ENCODE measurements at places on chromosomes 13 and 19.

- DNase-seq: no peak
These were observed 12.3 kb upstream of the ARL11 start for GRCh38 chr13:49615836-49616675.

GRCh38 chr19:3116621-3117020 is 19.2 kb upstream of the GNA15 start:
- no peak for DNase-seq

GRCh38 chr19:14072535-14073260 is at the start of gene MISP3:
MISP3 (plus strand) TSS chr19:14072786; CDS start chr19:14073310, 524 bp downstream.
- peak; percentile 62 for DNase-seq

DNA sequence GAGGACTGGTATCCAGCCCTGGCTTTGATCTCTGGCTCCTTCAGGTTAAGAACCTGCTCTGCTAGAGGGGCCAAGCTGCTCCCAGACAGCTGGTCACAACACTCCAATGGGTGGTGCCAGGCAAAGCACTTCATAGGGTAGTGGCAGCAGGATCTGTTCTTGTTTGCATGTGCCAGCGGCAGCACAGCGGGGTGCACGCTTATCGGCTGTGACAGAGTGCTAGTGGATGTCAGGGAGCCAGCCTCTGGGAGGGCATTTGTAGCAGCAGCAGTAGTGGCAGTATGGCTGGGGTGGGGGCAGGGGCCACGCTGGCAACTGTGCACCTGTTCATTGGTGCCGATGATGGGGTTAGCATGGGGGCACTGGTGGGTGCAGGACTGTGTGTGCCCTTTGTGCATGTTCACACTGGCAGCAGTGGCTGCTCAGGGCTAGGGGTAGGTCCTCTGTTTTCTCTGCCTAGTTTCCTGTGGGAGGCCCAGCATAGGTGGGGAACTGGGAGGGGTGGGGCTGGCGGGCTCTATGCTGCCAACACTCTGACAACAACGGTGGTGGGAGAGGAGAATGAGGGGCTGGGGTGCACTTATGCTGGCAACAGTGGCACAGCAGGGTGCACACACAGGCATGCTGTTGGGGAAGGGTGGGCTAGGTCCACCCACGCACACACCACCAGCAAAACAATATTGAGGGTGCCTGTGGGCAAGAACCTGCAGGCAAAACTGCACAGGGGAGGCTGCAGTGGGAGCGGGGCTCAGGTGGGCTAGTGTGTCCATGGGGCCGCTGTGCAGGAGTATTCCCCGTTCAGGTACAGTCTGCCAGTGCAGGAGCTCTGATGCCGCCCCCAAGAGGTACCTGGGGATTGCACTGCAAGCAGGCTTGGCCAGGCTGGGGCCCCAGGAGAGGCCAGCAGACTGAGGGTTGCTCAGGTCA is 19.3 kb downstream of the AP1M1 start:
- no peak for DNase-seq

DNA sequence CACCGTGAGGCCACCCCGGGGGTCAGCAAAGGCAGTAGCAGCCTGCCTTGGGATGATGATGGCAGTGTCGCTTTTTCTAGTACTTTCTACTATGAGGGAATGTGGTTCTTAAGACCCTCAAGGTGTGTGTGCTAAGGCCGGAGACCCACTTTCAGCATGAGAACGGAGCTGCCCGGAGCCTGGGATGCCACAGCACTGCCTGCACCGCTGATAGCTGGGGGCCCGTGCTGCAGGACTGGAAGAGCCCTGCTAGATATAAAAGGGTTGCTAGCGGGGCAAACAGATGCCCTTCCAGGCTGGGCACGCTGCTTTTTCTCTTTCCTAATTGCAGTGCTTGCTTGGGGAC is 14.5 kb downstream of the PLIN4 start:
- no peak for DNase-seq

GRCh38 chr13:90156390-90156789 is 1191.1 kb upstream of the MIR17HG start:
- DNase-seq: peak; percentile 7

- DNase-seq: no peak
These were observed 22.8 kb upstream of the STK24 start for GRCh38 chr13:98599502-98600328.

DNA sequence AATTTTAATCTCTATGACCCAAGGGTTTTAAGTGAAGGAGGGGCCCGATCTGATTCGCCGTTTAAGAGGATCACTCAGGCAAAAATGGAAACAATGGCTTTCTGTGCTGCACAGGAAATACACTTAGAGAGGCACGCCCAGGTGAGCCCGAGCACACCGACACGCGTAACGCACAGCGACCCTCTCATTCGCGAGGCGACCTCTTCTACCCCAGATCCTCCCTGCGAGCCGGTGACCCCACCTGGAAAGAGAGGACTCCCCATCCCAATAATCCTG is 216 bp downstream of the SH2D3A start:
- DNase-seq: peak; percentile 12

GRCh38 chr13:95471960-95472359 is 80.6 kb upstream of the CLDN10 start:
- DNase-seq: no peak

- DNase-seq: no peak
These were observed 27.7 kb downstream of the TUBA3C start for GRCh38 chr13:19153782-19154450.

GRCh38 chr13:27354379-27354778 is 70.0 kb upstream of the GTF3A start:
- DNase-seq: no peak

DNA sequence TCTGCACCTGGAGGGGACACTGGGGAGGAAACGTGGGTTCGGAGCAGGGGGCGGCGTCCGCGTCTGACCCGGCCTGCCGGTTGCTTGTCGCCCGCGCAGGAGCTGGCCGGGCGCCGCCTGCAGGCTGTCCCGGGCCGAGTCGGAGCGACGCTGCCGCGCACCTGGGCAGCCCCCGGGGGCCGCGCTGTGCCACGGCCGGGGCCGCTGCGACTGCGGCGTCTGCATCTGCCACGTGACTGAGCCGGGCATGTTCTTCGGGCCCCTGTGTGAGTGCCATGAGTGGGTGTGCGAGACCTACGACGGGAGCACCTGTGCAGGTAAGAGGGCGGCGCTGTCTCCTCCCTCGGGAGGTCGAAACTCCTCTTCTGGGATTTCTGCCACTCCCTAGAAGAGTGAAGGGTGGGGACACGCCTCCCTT is 1.3 kb downstream of the ITGBL1 start:
- no peak for DNase-seq

GRCh38 chr19:56253737-56254136 is 18.8 kb upstream of the EDDM13 start:
- peak; percentile 50 for DNase-seq

DNA sequence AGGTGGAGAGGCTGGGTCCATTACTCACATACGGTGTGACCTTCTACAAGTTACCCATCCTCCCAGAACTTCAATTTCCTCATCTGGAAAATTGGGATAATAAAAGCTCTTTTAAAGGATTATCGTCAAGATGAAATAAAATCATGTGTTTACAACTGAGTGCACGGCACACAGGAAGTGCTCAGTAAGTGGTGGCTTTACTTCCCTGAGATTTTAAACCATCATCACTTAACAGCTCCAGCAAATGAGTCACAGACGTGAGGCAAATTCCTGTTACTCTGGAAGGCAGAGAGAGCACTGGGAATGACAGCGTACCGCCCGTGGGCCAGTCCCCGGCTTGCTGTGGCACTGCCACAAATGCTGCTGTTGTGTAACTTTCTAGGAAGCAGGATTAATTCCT is 64.1 kb downstream of the MRPL57 start:
- DNase-seq: no peak

DNA sequence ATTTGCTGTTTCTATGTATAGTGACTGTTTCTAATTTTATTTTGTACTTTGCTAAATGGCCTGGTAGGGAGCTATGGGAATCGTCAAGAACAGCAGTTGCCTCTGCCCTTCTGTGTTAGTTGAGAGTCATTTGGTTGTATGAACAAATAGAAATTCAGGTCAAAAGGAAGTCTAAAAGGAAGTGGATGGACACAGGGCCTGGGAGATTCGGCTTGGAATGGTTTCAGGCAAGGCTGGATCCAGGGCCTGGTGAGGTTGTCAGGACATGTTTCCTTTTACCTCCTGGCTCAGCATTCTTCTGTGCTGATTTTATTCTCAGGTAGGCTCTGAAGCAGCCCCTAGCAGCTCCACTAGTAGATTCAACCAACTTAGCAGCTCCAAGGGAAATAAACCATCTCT is 118.9 kb downstream of the SIPA1L3 start:
- DNase-seq: no peak

DNA sequence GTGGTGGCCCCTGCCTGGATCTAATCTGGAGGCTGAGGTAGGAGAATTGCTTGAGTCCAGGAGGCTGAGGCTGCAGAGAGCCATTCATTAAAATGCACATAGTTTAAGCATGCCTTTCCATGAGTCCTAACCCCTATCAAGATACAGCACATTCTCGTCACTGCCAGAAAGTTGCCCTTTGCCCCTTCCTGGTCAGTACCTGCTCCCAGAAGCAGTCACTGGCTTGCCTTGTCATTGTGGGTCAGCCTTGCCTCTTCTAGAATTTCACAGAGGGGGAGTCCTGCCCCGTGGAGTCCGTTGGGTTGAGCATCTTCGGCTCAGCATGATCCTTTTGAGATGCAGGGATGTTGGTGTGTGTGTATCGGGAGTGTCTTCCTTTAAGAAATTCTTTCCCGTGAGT is 10.8 kb downstream of the BICRA start:
- DNase-seq: no peak

GRCh38 chr13:64909184-64909583 is 2321.0 kb downstream of the PCDH9 start:
- no peak for DNase-seq

- no peak for DNase-seq
These were observed 110.3 kb downstream of the TUBA3C start for GRCh38 chr13:19071161-19071936.

- DNase-seq: no peak
These were observed 1.2 kb upstream of the ARID3A start for GRCh38 chr19:924553-925086.

DNA sequence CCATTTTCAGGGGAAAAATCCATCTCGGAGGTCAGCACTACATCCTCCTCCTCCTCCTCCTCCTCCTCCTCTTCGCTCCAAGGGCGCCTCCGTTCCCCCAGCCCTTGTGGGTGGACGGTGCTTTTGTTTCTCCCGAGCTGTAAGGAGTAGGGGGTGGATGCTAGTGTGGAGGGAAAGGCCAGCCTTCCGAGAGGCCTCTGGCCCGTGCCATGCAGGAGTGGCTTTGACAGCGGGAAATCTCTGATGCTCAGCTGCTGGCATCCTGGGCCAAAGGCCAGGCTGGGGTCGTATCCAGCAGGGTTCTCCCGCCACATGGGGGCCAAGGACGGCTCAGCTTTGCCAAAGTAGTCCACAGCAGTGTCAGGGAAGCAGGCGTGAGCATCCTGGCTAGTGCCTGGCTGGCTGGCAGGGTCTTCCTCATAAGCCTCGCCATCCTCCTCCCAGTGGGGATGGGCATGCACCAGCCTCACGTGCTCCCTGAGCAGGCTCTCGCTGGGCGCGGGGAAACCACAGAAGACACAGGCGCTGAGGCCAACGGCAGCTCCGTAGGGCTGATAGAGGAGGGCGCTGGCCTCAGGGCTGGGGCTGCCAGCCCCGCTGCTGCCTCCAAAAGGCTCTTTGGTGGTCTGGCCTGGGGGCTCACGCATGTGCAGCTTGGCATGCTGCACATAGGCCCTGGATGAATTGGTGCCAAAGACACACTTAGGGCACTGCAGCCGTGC is 10.5 kb downstream of the WIZ start:
- DNase-seq: no peak

GRCh38 chr13:22077205-22077683 is 406.4 kb downstream of the FGF9 start:
- DNase-seq: peak; percentile 16

DNA sequence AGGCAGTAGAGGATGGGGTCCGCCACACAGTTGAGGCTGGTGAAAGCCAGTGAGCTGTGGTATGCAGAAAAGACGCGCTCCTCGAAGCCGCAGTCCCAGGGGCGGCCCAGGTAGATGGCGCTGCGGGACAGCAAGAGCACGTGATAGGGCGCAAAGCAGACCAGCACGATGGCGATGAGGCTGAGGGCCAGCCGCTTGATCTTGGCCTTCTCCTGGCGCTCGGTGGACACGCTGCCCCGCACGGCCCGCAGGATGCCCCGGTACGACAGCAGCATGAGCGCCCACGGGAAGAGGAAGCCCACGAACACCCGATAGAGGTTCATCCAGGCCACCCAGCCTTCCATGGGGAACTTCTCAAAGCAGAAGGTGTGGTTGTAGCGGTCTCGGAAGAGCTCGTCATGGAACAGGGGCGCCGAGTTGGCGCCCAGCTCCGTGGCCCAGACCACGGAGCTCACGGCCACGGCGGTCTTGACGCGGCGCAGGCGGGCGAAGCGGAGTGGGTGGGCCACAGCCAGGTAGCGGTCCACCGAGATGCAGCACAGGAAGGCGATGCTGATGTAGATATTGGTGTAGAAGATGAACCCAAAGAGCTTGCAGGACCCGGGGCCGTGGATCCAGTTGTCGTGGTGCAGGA is 6.5 kb upstream of the OPA3 start:
- no peak for DNase-seq

DNA sequence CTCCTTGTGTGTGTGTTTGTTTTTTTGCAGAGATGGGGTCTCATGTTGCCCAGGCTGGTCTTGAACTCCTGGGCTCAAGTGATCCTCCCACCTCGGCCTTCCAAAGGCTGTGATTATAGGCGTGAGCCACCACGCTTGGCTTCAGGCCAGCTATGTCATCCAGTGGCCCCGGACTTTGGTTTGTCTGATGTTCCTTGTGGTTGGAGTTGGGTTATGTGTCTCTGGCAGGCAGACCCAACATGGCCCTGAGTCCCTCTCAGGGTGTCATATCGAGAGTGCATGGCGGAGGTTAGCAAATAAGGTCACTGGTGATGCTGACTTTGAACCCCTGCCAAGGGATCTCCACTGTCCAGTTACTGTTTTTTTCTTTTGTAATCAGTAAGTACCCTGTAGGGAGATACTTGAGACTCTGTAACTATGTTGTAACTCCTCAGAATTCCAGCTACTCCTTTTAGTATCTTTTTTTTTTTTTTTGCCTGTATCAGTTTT is 37.3 kb downstream of the SMARCA4 start:
- no peak for DNase-seq

- DNase-seq: no peak
These were observed 10.4 kb downstream of the MYO1F start for GRCh38 chr19:8566855-8567254.

DNA sequence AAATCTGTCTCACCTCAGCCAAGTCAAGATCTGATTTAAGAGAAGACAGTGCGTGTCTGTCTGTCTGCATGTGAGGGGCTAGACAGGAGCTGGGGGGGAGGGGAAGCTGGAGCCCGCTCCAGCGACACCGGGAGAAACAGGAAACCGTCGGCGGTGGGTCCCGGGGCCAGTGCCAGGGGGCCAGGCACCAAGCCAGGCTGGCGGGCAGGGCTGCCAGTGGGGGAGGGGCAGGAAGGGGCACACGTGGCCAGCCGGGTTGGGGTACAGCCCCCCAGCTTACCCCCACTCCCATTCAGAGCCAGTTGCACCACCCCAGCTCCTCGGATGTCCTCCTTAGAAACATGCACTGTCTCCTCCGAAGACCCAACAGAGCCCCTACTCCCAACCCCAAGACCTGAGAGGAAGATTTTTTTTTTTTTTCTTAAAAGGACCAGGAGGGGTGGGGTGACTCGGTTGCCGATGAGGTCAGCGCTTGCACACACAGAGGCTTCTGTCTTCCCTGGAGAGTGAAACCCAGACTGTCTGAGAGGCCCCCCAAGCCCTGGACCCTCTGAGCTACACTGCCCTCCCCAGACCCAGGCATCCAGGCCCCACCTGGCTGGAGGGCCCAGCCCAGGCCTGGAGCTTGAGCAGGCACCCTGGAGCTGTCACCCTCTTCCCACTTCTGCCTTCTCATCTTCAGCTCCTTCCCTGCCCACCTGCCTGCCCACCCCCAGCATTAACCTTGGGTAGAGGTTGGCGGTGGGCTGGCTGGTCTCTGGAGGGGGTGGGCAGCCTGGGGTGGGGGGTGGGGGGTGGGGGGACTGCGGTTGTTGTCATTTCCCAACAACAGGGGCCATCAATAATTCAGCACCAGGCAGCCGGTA is 4.0 kb downstream of the ERF start:
- DNase-seq: no peak

All from NCI-H1105 treated with DMSO at 0.1 percent for 48 hours (cell line).